ENCODE measurements at places on chromosomes 7 and 10. TPM values are rescaled to one million over a fixed set of nuclear protein-coding genes. Genes with fewer than 3 reads are reported as not detected.

- no peaks in the 10 kb centered on the region for H3K36me3 ChIP-seq
- no peak for DNase-seq
- H3K27ac ChIP-seq = no peak overlapping the region
- no peaks in the 10 kb centered on the region for H3K27me3 ChIP-seq
Measured at GRCh38 chr10:127462643-127463295, 86.3 kb upstream of the NPS start.

IFIT1B gene
- not detected for total RNA-seq

RAPGEF5 gene
- 37.6 TPM for total RNA-seq

PNLIPRP2 gene
- total RNA-seq = not detected

GRCh38 chr10:31799181-31799580 is 129.4 kb downstream of the ARHGAP12 start:
- no peaks in the 10 kb centered on the region for H3K36me3 ChIP-seq
- no peaks in the 10 kb centered on the region for H3K27me3 ChIP-seq

AKR1C4 gene
- total RNA-seq = not detected

DNA sequence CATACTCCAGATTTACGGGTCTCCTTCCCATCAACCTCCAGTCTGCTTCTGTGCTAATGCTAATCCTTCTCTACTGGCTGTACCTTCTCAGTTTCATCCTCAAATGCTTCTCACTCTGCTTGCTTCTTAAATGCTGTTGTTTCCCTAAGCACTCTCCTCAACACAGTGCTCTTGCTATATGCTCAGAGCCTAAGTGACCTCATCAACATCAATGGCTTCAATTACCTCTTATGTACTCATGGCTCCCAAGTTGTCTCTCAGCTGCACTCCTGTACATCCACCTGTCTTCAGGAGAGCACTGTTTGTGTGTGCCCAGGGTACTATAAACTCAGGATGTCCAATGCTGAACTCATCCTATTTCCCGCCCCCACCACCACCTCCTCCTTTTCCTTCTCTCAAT is 22.5 kb downstream of the ELAPOR2 start:
- H3K36me3 ChIP-seq = no peaks in the 10 kb centered on the region
- no peaks in the 10 kb centered on the region for H3K4me1 ChIP-seq
- no peak overlapping the region for H3K27ac ChIP-seq
- DNase-seq = no peak
- no peak overlapping the region for H3K4me3 ChIP-seq

GRCh38 chr7:103811997-103812396 is 177.5 kb downstream of the RELN start:
- H3K36me3 ChIP-seq = no peaks in the 10 kb centered on the region
- no peak overlapping the region for H3K27ac ChIP-seq
- peaks cover 5% of the 10 kb centered on the region for H3K4me1 ChIP-seq
- H3K27me3 ChIP-seq = no peaks in the 10 kb centered on the region
- DNase-seq = peak; percentile 22
- no peak overlapping the region for H3K4me3 ChIP-seq

DNA sequence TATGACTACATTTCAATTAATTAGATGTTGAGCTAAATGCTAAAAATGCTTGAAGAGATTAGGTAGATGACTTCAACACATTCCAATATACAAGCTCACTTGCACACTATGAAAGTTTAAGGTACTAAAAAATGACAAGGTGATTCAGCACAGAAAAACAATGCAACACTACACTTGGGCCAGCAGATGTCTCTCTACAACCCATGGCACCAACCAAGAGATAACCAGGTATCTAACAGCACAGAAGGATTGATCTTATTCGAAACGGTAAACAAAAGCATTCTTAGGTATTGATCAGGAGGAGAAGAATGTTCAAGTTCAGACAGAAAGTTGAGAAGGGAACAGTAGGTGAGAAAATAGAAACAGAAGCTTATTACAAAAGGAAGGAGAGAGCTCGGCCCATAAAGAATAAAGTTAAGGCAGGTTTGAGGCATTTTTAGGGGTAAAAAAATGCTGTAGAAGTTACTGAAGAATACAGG is 248.2 kb upstream of the KLF14 start:
- no peak overlapping the region for H3K4me3 ChIP-seq
- peak; percentile 70 for DNase-seq
- H3K4me1 ChIP-seq = peaks cover 13% of the 10 kb centered on the region
- H3K36me3 ChIP-seq = no peaks in the 10 kb centered on the region
- no peaks in the 10 kb centered on the region for H3K27me3 ChIP-seq
- peak overlapping the region; percentile 9 for H3K27ac ChIP-seq

- no peak for DNase-seq
- H3K4me1 ChIP-seq = peaks cover 25% of the 10 kb centered on the region
- no peak overlapping the region for H3K27ac ChIP-seq
- no peak overlapping the region for H3K4me3 ChIP-seq
- H3K27me3 ChIP-seq = no peaks in the 10 kb centered on the region
Measured at GRCh38 chr10:13990946-13991345, 339.8 kb downstream of the FRMD4A start.

NPY4R gene
- total RNA-seq = not detected

IGF2BP3 gene
- 11.3 TPM for total RNA-seq

- peaks cover 9% of the 10 kb centered on the region for H3K4me1 ChIP-seq
- peaks cover 2% of the 10 kb centered on the region for H3K36me3 ChIP-seq
- no peaks in the 10 kb centered on the region for H3K27me3 ChIP-seq
- DNase-seq = no peak
- no peak overlapping the region for H3K27ac ChIP-seq
Measured at GRCh38 chr10:132679640-132680039, 106.3 kb downstream of the NKX6-2 start.

DNA sequence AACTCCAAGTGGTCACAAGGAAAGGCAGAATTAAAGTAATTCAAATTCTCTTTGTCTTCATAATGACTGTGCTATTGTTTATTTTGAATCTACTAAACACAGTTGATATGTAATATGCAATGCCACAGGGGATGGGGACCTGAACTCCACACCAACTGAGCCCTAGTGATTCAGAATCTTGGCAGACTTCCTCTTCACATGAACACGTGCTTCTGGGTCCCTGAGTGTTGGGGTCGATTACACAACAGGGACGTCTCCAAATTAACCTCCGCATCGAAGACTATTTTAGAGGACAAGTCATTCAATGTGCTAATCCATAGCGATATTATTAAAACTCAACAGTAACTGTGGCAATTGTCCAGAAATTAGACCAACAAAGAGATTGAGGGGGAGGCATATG is 95.3 kb upstream of the CARD11 start:
- H3K36me3 ChIP-seq = no peaks in the 10 kb centered on the region
- H3K4me3 ChIP-seq = no peak overlapping the region
- H3K4me1 ChIP-seq = no peaks in the 10 kb centered on the region
- H3K27ac ChIP-seq = no peak overlapping the region
- H3K27me3 ChIP-seq = no peaks in the 10 kb centered on the region

DNA sequence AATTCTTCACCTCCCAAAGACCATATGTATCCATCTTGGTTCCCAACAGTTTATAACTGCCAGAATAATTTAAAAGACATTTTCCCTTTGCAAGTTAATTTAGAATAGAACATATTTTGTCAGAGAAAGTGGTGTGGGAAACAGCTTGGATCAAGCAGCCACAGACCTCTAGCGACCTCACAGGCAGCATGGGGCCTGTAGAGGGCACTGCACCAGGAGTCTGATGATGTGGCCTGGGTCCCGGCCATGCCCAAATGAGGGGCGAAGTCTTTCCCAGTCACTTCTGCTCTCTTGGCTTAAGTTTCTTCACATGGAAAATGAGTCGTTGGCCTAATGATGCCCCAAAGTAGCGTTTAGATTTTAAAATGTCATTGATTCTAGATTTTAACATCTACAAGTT is 243.2 kb downstream of the SDK1 start:
- no peaks in the 10 kb centered on the region for H3K36me3 ChIP-seq
- H3K27me3 ChIP-seq = no peaks in the 10 kb centered on the region
- no peak for DNase-seq
- H3K4me1 ChIP-seq = no peaks in the 10 kb centered on the region
- H3K27ac ChIP-seq = no peak overlapping the region

ADIRF gene
- total RNA-seq = not detected

- peaks cover 10% of the 10 kb centered on the region for H3K27me3 ChIP-seq
- no peak for DNase-seq
- no peak overlapping the region for H3K27ac ChIP-seq
- peaks cover 21% of the 10 kb centered on the region for H3K4me1 ChIP-seq
Measured at GRCh38 chr7:134780166-134780828, 863 bp downstream of the CALD1 start.

HMX2 gene
- not detected for total RNA-seq

DNA sequence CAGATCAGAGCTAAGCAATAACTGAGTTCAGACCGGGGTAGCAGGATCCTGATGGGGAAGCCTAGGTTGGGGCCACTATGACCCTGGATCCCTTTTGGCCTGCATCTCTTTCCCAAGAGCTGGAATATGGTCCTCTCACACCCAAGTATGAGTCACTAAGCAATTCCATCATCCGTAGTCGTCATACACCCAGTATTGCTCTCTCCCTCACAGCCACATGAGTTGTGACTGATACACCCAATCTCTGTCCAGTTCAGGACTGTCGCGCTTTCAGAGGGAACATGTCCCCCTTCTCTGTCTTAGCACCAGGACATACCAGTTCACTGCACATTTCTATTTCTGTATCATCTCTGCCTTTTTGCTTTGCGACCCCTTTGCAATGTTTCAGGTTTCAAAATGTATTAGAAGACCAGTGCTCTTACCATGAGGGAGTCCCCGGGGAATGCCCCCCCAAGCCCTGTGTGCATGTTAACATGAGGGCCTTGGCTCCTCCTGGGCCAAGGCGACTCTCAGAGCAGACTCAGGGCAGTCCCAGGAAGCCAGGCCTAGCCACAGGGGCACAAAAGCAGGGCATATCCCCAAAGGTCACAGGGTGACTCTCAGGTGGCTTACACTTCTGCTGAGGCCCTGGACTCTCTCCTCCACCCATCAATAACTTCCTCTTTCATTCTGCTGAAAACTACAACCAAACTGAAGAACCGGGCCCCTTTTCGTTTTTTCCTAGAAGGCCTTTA is 75.3 kb upstream of the SAMD8 start:
- H3K4me3 ChIP-seq = no peak overlapping the region
- no peaks in the 10 kb centered on the region for H3K36me3 ChIP-seq
- H3K4me1 ChIP-seq = peaks cover 12% of the 10 kb centered on the region
- no peak overlapping the region for H3K27ac ChIP-seq
- H3K27me3 ChIP-seq = no peaks in the 10 kb centered on the region

- no peaks in the 10 kb centered on the region for H3K36me3 ChIP-seq
- H3K4me3 ChIP-seq = no peak overlapping the region
- DNase-seq = no peak
- H3K27ac ChIP-seq = no peak overlapping the region
- no peaks in the 10 kb centered on the region for H3K4me1 ChIP-seq
- H3K27me3 ChIP-seq = no peaks in the 10 kb centered on the region
Measured at GRCh38 chr7:30743371-30744074, 8.4 kb upstream of the INMT start.

OR2A1 gene
- total RNA-seq = not detected

SLC13A1 gene
- total RNA-seq = 0.10 TPM

SPDYE8 gene
- not detected for total RNA-seq

GRCh38 chr7:98802781-98803110 is 67.1 kb downstream of the TMEM130 start:
- H3K36me3 ChIP-seq = no peaks in the 10 kb centered on the region
- peaks cover 15% of the 10 kb centered on the region for H3K4me1 ChIP-seq
- no peak overlapping the region for H3K27ac ChIP-seq
- no peak overlapping the region for H3K4me3 ChIP-seq

GRCh38 chr7:80273327-80273726 is 138.7 kb downstream of the GNAI1 start:
- no peaks in the 10 kb centered on the region for H3K36me3 ChIP-seq
- no peak for DNase-seq
- H3K27me3 ChIP-seq = no peaks in the 10 kb centered on the region
- no peak overlapping the region for H3K4me3 ChIP-seq
- no peaks in the 10 kb centered on the region for H3K4me1 ChIP-seq
- no peak overlapping the region for H3K27ac ChIP-seq

DNA sequence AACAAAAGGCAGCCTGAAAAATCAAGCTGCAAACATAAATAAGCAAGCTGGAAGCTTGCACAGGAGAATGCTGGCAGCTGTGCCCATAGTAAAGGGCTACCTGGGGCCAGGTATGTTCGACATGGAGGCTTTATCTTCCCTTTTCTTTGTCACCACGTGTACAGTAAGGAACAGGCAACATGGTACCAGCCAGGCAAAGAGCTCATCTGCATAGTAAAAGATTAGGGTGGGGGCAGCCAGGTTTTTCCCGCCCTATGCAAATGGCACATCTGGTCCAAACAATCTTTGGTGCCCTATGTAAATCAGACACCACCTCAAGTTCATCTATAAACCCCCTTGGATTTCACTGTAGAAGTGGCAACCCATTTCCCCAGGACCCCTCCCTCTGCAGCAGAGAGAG is 625.1 kb downstream of the TYW1 start:
- H3K27ac ChIP-seq = no peak overlapping the region
- no peaks in the 10 kb centered on the region for H3K36me3 ChIP-seq
- no peaks in the 10 kb centered on the region for H3K27me3 ChIP-seq
- DNase-seq = no peak

RAMP3 gene
- total RNA-seq = not detected

DNA sequence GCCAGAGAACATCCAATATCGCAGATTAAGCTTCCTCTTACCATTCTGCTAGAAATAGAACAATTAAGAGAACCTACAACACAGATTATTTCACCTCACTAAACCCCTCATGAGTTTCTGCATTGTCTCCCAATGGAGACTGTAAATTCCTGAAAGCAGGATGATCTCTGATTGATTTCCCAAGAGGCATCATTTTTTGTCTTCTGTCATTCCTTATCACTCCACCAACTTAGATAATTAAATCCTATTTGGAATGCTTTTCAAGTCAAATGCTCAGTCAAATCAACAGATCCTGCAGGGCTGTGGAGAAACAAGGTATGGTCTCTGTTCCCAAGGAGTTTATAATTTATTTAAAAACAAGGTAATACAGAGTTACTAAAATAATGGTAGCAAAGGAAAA is 161.5 kb downstream of the MTERF1 start:
- no peak overlapping the region for H3K27ac ChIP-seq
- no peaks in the 10 kb centered on the region for H3K27me3 ChIP-seq
- H3K4me3 ChIP-seq = no peak overlapping the region
- H3K4me1 ChIP-seq = no peaks in the 10 kb centered on the region

GRCh38 chr7:39153647-39154046 is 175.9 kb downstream of the POU6F2 start:
- no peaks in the 10 kb centered on the region for H3K4me1 ChIP-seq
- DNase-seq = no peak
- H3K27ac ChIP-seq = no peak overlapping the region
- H3K36me3 ChIP-seq = no peaks in the 10 kb centered on the region
- no peak overlapping the region for H3K4me3 ChIP-seq

DNA sequence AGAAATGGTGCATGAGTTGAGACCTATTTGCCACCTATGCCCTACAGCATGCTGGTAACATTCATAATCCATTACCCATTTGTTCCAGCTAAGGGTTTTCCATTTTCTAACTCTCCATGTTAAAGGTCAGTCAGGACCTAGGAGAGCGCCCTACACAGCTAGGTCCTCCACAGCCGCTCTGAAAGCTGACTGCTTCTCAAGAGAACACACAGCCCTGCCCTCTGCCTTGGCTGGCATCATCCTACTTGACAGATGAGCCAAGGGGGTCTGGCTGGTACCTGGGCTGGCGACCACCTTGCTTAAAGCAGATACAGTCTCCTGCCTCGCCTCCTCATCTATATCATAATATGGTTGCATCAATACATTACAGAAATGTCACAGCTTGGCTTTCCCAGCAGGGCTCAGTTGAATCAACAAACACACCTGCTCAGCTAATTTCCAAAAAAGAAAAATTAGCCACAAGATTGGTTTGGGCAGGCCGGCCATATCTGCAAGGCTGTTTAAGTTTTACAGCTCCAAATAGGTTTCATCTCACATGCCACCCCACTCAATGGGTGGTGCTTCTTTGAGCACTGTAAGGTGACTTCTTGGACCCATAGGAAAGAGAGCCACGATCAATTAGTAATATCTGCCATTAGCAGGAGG is 17.3 kb downstream of the TLL2 start:
- H3K4me3 ChIP-seq = no peak overlapping the region
- no peak overlapping the region for H3K27ac ChIP-seq
- H3K4me1 ChIP-seq = no peaks in the 10 kb centered on the region
- no peaks in the 10 kb centered on the region for H3K27me3 ChIP-seq
- DNase-seq = no peak

Measured in B cell (primary cell).